ENCODE measurements at places on chromosomes 11 and 22.

GRCh38 chr11:129302386-129303101, 73.1 kb upstream of the BARX2 start:
- DNase-seq, result no peak

- DNase-seq, result no peak
Observed at GRCh38 chr11:15215005-15215404, 100.3 kb downstream of the INSC start.

GRCh38 chr11:112481431-112481830, 220.8 kb upstream of the PLET1 start:
- DNase-seq, result no peak

DNA sequence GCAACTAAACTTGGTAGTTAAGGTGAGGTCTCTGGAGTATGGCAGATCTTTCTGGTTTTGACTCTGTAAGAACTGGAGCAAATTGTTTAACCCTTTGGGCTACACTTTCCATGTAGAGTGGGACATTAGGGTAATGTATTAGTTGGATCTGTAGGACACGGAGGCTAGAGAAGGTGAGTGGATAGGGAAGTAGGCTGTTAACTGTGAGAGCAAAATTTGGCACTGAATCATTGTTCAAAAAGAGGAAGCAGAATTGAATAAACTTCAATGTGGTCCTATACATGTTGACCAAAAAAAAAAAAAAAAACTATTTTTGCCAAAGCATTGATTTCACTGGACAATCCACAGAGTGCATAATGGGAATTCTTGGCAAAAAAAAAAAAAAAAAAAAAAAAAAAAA, 370.2 kb upstream of the CHORDC1 start:
- DNase-seq, result no peak

- DNase-seq, result no peak
Observed at GRCh38 chr11:83151274-83151977, 5.5 kb upstream of the PCF11 start.

- DNase-seq, result no peak
Observed at GRCh38 chr11:14722496-14722895, 78.9 kb downstream of the PDE3B start.

DNA sequence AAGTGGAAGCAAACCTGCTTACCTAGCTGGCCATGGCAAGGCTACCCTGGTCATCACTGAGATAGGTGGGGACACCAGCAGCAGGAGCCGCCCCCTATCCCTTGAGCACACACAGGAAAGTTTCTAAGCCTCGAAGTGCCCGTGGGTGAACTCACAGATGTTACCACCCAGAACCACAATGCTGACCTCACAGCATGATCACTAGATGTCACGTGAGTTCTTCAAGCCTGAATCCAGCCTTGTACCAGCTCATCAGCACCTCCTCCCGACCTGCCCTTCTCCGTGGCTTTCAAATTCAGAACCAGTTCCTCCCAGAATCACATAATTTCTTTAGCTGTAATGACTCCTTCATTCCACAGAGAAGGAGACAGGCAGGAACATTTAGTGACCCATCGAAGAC, 24.7 kb upstream of the TIMP3 start:
- no peak for DNase-seq

- no peak for DNase-seq
Observed at GRCh38 chr11:105754716-105755115, 144.8 kb downstream of the GRIA4 start.

DNA sequence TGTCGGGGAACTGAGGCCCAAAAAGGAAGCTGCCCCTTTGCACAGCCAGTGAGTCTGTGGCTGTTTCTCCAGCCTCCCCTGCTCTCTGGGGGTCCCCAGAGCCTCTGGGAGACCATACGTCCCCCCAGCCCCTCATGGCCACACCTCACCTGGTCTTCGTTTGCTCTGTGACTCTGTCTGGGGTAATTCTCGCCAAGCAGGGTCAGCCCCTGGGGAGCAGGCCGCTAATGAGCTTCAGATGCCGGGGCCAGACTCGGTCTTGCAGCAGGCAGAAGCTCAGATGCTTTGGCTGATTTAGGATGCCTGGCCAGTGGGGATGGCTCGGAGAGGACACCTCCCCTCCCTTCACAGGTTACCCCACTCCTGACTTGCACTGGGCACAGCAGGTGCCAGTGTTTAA, 24.1 kb upstream of the WNT11 start:
- DNase-seq, result no peak

DNA sequence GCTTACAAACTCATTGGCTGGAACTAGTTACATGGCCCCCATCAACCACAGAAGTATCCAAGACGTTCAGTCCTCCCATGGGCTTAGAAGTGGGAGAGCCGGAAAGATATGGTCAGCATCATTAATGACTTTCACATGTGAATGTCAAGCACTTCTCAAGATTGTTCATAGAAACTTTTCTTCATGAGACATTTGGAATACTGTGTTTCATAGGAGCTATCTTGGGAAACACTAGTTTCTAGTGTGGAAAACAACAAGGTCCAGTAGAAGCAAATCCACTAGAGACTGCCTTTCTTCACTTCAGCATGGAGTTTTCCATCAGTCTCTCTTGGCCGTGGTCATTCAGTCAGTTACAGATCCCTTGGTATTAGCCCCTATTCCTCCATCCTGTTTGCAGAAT, 160.9 kb downstream of the C11orf91 start:
- no peak for DNase-seq
